Naive thymus-derived CD4-positive, alpha-beta T cell (primary cell): ENCODE measurements at places on chromosomes 2 and 18.

- no peak for DNase-seq
These were observed 33.1 kb downstream of the SEC11C start for GRCh38 chr18:59172664-59173249.

DNA sequence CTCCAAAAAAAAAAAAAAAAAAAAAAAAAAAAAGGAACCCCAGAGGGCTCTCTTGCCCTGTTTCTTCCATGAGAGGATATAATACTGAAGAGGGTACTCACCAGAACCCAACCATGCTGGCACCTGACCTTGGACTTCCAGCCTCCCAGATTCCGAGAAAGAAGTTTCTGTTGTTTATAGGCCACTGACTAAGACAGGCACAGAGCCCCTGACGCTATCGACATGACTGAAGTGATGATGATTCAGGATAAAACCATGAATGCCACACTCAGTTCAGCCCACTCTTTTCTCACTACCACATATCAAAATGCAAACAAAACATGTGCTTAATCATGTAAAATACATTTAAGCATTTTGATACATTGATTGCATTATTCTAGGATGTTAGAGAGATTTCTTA lies 66.1 kb upstream of the CDCA7 start:
- no peak for DNase-seq

DNA sequence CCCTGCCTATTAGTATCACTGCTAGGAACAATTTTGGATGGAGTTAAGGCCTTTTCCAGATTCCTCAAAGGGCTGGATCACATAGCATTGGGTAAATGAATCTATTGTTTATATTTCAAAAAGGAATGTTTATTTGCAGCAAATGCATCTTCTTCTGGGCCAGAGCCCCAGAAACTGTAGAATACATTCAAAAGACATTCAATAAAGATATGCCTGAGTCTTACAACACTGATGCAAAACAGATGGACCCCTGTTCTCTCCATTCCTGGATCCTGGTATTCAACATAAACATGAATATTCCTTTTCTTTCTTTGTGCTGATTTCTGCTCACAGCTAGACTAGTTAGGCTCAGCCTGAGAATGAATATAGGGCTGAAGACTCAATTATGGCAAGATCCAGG lies 227.2 kb upstream of the KLHL29 start:
- DNase-seq = no peak

GRCh38 chr18:29307231-29307630 lies 1130.3 kb upstream of the CDH2 start:
- DNase-seq = no peak

GRCh38 chr18:70233974-70234373 lies 28.5 kb upstream of the RTTN start:
- no peak for DNase-seq

DNA sequence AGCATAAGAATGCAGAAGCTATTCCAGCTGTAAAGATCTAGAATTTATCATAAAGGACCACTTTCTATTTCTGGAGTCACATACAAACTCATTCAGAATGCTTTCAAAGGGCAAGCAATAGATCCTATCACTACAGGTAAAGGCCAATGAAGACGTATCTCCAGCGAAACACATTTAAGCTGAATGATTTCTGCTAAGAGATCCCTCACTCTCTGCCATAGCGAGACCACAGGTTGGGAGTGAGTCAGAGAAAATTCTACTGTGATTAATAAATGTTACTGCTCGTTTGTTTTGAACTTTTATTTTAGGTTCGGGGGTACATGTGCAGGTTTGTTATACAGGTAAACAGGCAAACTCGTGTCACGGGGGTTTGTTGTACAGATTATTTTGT lies 72.5 kb upstream of the NFU1 start:
- DNase-seq = no peak

DNA sequence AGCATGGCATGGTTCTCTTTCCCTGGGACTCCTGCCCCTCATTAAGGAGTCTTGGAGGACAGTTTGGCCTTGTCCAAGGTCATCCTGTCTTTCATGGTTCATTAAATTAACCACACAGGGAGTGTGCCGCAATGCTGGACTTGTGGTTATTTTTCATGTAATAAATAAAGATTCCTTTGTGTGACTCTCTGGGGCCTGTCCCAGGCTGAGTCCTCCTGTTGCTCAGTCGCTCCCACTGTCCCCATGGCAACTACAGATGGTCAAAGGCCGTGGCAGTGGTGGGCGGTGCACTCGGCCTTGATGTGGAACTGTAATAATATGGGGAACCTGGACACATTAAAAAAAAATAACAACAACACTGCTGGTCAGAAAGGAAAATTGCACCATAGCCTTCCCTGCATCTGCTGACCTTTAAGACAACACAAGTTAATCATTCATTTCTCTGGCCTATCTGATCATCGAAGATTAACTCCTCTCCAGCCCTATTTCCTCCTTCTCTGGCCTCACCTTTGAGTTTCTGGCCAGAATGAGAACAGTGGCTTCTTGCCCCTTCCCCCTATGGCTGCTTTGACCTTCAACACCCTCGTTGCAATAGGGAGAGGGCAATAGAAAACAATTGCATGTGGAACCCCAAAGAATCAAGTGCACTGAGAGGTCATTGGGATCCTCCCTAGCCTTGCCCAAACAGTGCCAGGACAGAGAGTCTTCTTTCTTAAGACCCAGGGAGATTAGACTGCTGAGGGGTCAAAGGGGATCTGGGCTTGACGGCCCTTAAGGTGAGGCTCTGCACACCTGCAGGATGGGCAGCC lies 44.7 kb downstream of the PSD4 start:
- DNase-seq = no peak

- peak; percentile 68 for DNase-seq
These were observed 80.2 kb downstream of the SMAD4 start for GRCh38 chr18:51110073-51110797.

GRCh38 chr2:7281231-7282201 lies 364.3 kb downstream of the RNF144A start:
- DNase-seq = no peak

DNA sequence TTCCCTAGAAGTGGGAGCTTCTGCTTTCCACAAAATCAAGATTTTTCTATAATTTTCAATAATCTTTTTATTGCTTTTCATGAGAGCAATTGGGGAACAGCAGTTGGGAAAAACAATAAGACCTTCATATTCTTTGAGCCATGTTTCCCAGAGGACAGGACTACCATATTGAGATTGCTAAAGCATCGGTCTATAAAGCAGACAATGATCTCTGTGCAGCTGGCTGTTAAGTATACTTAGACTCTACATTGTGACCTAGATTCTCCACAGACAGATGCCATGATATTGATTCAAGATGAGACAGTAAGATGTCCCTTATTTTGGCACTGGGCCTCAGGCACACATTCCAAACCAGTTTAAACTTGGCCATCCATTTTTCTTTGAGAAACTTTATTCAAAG lies 1178.7 kb downstream of the SUCLG1 start:
- DNase-seq = no peak

DNA sequence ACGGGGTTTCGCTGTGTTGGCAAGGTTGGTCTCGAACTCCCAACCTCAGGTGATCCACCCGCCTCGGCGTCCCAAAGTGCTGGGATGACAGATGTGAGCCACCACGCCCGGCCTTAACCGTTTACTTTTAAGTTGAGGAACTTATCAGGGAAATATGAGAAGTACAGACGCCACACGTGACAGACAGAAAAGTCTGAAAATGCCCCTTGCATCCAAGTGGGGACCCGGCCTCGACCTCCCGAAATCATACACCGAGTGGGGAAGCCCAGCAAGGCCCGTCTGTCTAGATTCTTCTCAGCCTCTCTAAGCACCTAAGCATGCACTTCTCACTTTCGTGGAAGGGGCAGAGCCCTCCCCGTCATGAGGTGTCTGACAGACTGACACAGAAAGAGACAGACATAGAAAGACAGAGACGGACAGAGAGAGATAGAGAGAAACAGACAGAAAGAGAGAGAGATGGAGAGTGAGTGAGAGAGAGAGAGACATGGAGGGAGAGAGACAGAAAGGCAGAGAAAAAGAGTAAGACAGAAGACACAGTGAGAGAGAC lies 107.3 kb upstream of the ANKRD30BL start:
- no peak for DNase-seq

- DNase-seq = no peak
These were observed 17.9 kb downstream of the SPATS2L start for GRCh38 chr2:200324362-200324761.

DNA sequence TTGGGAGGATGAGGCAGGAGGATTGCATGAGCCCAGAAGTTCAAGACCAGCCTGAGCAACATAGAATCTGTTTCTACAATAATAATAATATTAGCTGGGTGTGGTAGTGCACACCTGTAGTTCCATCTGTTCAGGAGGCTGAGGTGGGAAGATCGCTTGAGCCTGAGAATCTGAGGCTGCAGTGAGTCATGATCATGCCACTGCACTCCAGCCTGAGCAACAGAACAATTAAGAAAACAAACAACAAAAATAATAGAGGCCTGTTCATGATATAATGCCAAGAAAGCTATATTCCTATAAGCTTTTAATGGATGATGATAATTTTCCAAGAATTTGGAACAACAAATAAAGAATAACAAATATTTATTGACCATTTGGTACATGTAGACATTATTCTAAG lies 6.9 kb upstream of the CCBE1 start:
- no peak for DNase-seq

DNA sequence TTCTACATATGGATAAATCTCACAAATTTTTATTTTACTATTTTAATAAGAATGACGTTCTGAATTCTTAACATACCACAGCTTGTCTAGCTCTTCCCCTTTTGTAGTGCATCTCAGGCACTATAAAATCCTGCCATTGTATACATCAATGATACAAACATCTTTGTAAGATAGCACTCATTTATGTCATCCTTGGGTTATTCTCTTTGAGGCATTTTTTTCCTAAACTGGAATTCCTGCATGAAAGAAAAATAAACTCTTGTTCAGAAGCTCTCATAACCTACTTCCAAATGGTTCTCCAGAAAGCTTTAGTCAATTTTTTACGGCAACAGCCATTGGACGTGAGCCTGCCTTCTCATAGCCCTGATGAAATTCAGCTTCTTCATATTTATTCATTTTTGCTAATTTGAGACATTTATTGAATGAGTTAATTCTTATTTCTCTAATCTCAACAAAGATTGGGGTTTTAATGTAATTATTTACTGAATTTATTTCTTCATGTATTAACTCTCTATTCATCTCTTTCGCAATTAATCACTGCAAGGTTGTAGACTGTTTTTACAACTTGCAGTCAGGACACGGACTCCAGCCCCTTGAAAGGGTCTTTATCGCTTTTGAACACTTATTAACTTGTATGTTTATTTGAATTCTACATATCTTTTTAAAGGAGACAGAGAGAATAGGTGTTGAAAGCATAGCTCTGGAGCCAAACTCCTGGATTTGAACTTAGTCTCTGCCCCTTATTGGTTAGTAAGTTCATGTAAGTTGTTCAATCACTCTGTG lies 57.6 kb upstream of the PARD3B start:
- DNase-seq = no peak

GRCh38 chr2:15801439-15801838 lies 138.9 kb upstream of the MYCN start:
- DNase-seq = no peak

GRCh38 chr18:52311331-52311730 lies 28.7 kb upstream of the DCC start:
- DNase-seq = no peak

DNA sequence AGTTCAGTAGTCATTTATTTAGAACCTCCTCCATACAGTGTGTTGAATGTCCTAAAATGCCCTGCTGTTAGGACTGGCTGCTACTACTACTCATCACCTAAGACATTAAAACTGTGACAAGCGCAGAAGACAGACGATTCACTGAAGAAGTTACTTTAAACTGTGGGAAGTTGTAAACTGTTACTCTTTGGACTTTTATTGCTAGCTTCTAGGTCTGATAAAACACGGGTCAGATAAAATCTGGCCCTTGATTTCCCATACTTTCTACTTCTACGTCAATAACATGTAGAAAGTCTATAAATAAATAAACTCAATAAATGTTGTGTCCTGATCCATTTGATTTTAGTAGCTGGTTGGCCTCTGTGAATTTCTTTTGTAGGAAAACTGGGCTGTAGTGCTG lies 113.4 kb downstream of the ICA1L start:
- DNase-seq = no peak

DNA sequence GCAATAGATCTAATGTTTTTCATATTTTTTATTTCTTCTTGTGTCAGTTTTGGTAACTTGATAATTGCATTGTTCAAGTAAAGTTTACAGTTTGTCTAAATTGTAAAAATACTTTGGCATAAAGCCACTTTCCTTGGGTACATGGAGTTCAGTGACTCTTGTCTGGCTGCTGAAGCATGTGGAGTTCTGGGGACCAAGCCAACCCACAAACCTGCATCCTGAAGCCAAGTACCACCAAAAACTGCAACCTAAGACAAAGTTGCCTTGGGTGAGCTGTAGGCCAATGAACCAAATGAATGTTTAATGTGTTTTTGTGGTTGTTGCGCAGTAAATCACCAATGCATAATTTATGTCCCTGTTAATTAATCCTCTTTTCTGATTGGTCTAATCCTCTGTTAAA lies 872.6 kb downstream of the BCL11A start:
- DNase-seq = no peak

DNA sequence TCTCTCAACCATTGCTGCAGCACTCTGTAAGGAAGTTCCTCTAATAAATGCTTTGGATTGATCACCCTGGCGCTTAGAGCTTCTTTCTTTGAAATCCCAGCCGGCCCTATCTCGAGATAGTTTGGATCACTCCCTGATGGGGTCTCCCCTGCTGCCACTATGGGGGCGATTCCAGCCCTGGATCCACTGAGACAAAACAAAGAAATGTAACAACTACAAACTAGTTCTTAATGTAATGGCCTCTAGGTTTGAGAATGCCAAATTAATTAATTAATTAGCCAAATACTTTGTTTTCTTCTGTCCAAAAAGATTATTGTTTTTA lies 15.2 kb downstream of the SRSF7 start:
- no peak for DNase-seq

- no peak for DNase-seq
These were observed 17.8 kb upstream of the ATL2 start for GRCh38 chr2:38394903-38395341.

DNA sequence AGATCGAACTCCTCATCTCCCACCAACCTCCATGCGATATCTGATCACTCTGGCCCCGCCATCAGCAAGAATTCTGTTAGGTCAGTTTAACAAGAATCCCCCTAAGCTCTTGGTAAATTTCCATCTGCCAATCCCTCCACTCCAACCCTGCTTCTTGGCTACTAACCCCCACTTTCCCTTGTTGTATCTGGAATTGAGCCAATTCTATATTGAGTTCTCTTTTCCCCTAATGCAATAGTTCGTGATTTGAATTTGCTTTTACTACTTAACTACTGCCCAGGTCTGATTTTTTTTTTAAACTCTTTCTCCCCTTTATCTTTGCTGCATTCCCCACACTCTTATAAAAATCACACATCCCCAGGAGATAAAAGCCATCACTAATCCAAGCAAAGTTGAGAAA lies 159.3 kb upstream of the STK17B start:
- DNase-seq = no peak

GRCh38 chr2:74179063-74179865 lies 585 bp upstream of the MOB1A start:
- DNase-seq = no peak
